ENCODE measurements at places on chromosomes 6 and 20.
A peak's percentile ranks its signal among the peaks of the same experiment; 100 is the strongest.

GRCh38 chr20:38222231-38222922 lies 38.2 kb downstream of the KIAA1755 start:
- DNase-seq, result peak; percentile 23

GRCh38 chr6:139708337-139709199 lies 334.1 kb upstream of the CITED2 start:
- no peak for DNase-seq

DNA sequence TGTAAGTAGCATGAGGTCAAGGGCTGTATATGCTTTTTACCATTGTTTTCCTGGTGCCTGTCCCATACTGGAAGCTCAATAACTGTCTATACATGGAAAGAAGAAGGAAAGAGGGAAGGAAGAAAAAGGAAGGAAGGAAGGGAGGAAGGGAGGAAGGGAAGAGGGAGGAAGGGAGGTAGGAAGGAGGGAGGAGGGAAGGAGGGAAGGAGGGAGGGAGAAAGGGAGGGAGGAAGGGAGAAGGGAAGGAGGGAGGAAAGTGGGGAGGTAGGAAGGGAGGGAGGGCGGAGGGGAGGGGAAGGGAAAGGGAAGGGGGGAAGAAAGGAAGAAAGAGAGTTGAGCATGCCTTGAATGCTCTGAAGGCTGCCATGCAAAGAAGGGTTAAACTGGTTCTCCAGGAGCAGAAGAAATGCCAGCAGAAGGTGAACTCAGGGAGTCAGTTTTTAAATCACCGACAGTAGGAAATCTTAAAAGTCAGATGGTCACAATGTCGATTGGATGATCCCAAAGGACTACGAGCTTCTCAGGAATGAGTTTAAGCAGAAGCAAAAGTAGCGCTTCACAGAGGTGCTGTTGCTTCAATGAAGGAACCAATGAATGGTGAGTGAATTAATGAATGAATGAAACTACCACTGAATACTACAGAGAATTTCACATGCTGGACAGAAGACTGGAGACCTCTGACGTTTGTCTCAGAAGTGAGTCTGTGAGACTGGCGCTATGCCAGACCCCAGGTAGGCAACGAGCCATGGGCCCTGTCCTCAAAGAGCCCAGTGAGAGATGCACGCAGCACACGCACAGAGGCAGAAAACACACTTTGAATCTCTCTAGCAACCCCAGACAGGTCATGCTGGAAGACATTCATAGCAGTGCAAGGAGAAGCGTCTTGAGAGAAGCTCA lies 117.6 kb downstream of the MRPL14 start:
- no peak for DNase-seq

- peak; percentile 24 for DNase-seq
Measured at GRCh38 chr20:62776692-62777527, 19.4 kb upstream of the MRGBP start.

DNA sequence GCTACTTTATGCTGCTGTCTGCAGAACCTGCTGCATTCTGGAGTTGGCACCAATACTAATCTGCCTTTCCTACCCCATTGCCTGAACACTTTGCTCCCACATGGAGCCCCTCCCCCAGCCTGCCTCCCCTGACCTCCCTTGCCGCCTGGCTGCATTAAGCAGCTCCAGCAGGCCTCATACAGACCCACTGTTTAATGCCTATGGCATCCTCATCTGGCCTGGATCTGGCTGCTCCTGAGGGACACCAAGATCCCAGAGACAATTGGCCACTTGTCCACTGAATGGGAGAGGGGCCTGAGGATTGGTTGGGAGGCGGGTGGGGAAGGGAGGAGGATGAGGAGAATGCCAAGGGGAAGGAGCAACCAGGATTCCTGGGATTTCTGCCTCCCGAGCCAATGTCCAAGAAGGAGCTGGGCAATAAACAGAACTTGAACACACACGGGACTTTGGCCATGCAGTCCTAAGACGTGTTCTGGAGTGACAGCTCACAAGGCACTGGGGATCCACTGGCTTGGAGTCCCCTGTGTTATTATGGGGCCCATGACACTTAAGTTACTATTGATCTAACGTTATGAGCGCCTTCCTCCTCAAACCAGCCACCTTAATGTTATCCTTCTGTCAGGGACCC lies 10.4 kb upstream of the KCNK5 start:
- DNase-seq, result no peak

GRCh38 chr6:149567194-149567586 lies 1.0 kb downstream of the GINM1 start:
- DNase-seq, result no peak

- no peak for DNase-seq
Measured at GRCh38 chr6:155883334-155883731, 427.7 kb upstream of the NOX3 start.

GRCh38 chr6:129857838-129858237 lies 3.3 kb downstream of the TMEM244 start:
- no peak for DNase-seq

DNA sequence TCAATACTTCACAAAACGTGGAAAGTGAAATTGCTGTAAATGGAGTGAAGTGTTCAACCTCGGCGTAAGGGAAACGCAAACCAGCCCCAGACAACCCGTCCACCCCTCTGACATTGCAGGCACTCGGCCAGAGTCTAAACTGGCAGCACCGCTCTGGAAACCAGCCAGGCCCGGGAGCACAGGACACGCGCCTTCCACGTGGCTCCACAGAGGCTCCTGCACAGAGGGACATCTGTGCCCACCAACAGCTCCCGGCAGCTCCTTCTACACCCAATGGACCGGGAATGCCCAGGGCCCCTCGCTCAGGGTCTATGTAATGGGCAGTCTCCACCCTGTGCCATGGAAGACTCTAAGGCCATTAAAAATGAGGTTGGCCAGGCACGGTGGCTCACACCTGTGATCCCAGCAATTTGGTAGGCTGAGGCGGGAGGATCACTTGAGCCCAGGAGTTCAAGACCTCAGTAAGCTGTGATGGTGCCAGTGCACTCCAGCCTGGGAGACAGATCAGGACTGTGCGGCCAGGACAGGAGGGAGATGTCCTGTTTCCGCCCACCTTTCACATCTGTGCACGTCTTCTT lies 3.4 kb upstream of the HELZ2 start:
- peak; percentile 14 for DNase-seq

- no peak for DNase-seq
Measured at GRCh38 chr20:43973231-43973630, 58.6 kb downstream of the TOX2 start.

DNA sequence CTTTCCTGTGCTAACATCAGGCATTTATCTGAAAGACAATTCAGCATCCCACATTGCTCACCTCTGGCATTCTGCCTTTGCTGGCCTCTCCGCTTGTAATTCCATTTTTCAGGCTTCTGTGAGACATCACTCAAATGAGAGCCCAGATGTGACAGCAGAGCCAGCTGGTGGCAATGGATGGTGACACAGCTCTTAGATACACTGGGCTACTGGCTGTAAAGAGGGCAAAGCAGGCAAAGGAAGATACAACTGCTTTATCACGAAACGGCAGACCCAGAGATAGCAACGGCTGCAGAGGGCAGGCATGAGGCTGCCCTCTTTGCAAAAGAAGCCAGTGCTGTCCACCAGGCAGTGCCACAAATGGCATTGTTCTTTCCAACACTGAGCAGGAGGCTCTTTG lies 329.8 kb downstream of the KIF16B start:
- peak; percentile 47 for DNase-seq

DNA sequence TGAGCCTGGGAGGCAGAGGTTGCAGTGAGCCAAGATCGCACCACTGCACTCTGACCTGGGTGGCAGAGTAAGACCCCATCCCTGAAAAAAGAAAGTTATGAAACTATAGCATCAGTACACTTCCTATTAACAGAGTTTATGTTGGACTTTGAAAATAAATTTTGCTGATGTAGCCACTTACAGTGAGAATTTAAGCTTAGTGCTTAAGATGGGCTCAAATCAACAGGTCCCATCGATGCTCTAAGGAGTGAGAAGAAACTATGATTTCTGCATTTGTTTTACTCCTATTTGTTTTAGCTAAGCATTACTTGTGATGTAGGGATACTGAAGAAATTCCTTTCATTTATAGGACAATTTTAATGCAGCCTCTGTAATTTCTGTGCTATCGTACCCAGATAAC lies 93.3 kb upstream of the CLDN20 start:
- no peak for DNase-seq

DNA sequence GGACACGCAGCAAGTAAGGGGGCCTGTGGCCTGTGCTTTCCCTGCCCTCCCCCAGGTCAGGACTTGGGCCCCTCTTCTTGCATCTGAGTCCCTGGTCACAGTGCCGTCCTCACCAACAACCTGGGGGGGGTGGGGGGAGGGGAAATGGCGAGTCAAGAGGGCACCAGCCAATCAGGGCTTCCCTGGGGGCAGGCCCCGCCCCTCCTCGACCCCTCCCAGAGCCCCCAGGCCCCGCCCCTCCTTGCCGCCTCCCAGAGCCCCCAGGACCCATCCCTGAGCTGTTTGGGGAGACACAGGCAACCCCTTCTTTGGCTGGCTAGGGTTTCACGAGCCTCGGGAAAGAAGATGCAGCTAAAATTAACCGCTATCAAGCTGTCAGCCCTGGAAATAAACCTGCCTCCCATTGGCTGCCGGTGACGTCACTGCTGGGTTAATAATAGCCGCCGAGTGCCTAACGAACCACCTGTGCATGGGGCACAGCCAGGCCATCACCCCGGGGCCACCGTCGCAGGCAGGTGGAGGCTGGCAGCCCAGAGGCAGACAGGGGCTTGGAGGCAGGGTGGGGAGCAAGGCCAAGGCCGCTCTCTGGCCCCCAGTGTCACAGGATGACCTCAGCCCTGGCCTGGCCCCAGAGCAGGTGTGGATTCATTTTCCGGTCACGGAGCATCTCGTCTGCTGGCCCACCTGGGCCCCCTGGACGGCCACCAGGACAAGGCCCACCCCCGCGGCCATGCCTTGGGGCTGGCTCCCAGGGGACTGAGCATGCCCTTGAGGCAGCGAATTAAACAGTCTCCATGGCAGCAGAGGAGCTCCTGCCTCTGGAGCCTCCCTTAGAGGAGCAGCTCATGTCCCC lies 3.2 kb upstream of the EEF1A2 start:
- peak; percentile 16 for DNase-seq

GRCh38 chr6:5398530-5398929 lies 137.2 kb downstream of the FARS2 start:
- DNase-seq, result peak; percentile 46

DNA sequence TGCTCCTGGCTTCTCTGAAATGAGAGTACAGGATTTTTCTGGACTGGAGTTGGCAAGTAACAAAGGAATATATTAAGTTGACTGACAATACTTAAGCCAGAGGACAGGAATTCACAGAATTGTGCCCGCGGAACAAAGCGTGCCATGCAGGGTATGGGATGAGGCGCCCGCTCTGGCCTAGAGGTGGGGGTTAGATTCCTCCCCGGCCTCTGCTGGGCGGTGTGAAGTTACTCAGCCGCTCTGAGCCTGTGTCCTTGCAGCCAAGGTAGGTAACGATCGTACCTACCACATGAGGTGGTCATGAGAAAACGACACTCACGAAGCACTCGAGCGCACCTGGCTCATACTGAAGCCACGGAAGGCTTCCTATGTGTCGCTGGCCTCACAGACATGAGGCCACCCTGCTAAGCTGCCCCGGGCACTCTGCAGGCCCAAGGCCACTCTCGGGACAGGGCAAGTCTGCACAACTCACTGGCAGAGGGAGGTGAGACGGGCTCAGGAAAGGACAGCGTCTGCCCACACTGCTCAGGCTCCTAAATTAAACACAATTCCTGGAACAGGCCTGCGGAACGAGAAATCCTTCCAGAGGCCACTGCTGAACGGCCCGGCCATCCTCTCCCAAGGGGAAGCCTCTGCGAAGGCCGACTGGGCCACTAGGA lies 70.8 kb downstream of the PSMG4 start:
- DNase-seq, result no peak

DNA sequence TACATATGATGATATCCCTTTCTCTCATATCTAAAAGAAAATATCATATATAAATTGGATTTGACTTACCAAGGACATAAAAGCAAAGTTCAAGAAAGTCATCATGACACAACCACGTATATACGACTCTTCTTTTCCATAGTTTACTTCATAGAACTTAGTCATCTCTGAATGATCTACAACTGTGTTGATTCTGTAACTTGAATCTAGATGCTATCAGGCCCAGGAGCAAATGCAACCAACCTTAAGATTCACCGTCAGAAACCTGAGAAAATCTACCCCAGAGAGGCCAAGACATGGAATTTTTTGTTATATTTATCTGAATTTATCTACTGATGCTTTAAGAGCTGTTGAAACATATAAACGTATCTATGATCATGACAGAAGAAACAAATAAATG lies 165.6 kb downstream of the PDE10A start:
- DNase-seq, result no peak

- DNase-seq, result no peak
Measured at GRCh38 chr6:153001767-153002612, 519 bp downstream of the MTRF1L start.

GRCh38 chr6:155409391-155409790 lies 46.2 kb downstream of the NOX3 start:
- peak; percentile 65 for DNase-seq

- no peak for DNase-seq
Measured at GRCh38 chr6:129516787-129517186, 193.2 kb downstream of the ARHGAP18 start.

DNA sequence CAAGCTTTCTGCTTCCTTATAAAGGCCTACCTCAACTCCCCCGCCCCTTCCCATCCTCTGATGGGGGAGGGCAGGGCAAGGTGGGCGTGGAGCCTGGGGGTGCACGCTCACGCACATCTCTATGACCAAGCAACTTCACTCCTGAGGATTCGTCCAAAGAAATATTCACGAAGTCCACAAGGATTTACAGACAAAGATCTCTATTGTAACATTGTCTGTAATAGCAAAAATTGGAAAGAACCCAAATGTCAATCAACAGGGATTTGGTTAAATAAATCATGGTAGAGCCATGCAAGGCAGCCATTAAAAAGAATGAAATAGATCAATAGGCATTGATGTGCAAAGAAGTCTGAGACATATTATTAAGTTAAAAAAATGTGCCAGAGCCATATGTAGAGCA lies 130.4 kb upstream of the AFDN start:
- DNase-seq, result peak; percentile 22

GRCh38 chr6:29941471-29941870 lies 861 bp upstream of the HLA-A start:
- DNase-seq, result no peak

DNA sequence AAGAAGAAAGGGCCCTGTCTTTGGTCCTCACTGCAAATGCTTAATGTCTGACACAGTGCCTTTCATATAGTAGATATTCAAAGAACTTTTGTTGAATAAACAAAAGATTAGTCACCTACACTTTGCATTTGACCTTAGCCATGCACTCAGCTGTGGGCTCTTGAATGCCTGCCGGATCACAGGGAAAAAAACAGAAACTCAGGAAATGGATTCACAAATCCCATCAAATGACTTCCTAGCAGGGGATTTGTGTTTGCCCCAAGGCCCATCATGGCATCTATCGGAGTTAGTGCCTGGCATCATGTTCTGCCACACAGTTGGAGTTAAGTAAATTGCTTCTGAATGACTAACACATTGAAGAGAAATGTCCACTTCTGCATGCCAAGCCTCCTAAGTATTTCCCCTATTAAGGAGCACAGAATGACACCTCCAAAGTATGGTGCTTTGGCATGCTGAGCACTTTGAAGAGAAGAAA lies 72.3 kb upstream of the DST start:
- DNase-seq, result no peak

- peak; percentile 84 for DNase-seq
Measured at GRCh38 chr20:14561741-14562221, 224.4 kb upstream of the FLRT3 start.

GRCh38 chr6:21712213-21712612 lies 118.7 kb downstream of the SOX4 start:
- no peak for DNase-seq

GRCh38 chr6:166950443-166950821 lies 5.9 kb downstream of the RNASET2 start:
- DNase-seq, result no peak

GRCh38 chr20:13221313-13221672 lies 219 bp downstream of the ISM1 start:
- DNase-seq, result no peak

Data from NCI-H1694 treated with DMSO at 0.1 percent for 48 hours (cell line).